Lower leg skin (tissue), 4 donors: ENCODE measurements at places on chromosomes 7 and 10. TPM values are rescaled to one million over a fixed set of nuclear protein-coding genes. Genes with fewer than 3 reads are reported as not detected.

The CALML5 gene
- 5,202 TPM for total RNA-seq

The CDHR1 gene
- total RNA-seq: 126 TPM

The ARHGAP21 gene
- 34.3 TPM for total RNA-seq

The FAM171A1 gene
- 2.9 TPM for total RNA-seq

The CUZD1 gene
- total RNA-seq: 0.88 TPM

The FAM25C gene
- 350 TPM for total RNA-seq

The MYO3A gene
- total RNA-seq: 2.0 TPM

The CTNNA3 gene
- 0.10 TPM for total RNA-seq
